ENCODE measurements at places on chromosomes 2 and 18.

GRCh38 chr18:50099725-50100407, 95.1 kb downstream of the MYO5B start:
- no peak for DNase-seq

DNA sequence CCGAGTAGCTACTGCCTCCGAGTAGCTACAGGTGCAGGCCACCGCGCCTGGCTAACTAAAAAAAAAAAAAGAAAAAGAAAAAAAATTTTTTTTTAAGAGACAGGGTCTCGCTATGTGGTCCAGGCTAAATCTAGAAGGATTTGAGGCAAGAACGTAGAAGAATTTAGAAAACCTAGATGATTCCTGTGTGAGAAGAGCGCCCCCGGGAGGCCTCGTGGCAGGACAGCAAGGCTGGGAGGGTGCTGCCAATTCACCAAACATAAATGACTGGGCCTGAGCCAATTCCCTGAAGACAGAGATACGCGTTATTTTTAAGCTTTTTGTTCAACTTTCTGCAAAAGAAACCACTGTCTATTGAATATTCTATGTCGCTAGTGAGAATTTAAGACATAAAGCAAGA, 90.1 kb upstream of the TGFA start:
- no peak for DNase-seq

- DNase-seq, result no peak
These were observed 26.9 kb downstream of the SGPP2 start for GRCh38 chr2:222451224-222451674.

DNA sequence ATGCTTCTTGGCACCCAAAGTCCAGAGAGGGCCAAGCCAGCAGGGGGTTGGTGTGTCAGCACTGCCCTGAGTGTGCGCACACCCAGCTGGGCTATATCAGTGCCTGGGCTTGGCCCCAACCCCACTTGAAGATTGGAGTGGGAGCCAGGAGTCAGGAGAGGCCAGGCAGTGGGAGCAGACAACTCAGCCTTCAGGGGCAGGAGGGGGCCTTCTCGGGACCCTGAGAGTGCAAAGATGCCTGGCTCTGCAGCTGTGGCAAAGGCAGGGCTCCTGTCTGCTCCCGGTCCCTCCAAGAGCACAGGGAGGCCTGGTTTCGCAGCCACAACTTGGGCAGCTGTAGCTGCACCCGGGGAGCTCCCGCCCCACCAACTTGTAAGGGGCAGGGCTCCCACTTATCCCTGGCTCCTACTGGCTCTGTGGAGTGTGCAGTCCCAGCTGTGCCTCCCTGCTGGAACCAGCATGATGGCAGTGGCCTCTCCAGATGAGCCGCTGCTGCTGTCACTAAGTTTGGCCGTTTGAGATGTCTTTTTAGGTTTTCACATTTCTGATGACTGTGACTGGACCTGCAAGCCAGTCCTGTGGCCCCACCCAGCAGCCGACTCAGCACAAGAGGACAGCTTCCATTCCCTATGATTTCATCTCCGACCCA, 148.8 kb upstream of the HS6ST1 start:
- DNase-seq, result peak; percentile 4

DNA sequence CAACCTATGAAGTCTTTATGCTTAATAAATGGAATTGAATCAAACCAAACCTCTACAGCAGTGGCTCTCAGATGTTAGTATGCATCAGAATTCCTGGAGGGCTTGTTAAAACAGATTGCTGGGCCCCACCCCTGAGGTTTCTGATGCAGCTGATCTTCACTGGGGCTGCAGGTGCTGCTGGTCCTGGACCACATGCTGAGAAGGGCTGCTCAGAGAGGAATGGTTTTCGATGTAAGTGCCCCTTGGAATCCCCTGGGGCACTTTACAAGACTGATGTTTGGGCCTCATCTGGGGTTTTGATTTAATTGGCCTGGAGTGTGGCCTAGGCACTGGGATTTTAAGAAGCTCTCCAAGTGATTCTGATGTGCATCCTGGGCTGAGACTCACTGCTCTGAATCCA, 403.8 kb upstream of the HS6ST1 start:
- DNase-seq, result no peak

DNA sequence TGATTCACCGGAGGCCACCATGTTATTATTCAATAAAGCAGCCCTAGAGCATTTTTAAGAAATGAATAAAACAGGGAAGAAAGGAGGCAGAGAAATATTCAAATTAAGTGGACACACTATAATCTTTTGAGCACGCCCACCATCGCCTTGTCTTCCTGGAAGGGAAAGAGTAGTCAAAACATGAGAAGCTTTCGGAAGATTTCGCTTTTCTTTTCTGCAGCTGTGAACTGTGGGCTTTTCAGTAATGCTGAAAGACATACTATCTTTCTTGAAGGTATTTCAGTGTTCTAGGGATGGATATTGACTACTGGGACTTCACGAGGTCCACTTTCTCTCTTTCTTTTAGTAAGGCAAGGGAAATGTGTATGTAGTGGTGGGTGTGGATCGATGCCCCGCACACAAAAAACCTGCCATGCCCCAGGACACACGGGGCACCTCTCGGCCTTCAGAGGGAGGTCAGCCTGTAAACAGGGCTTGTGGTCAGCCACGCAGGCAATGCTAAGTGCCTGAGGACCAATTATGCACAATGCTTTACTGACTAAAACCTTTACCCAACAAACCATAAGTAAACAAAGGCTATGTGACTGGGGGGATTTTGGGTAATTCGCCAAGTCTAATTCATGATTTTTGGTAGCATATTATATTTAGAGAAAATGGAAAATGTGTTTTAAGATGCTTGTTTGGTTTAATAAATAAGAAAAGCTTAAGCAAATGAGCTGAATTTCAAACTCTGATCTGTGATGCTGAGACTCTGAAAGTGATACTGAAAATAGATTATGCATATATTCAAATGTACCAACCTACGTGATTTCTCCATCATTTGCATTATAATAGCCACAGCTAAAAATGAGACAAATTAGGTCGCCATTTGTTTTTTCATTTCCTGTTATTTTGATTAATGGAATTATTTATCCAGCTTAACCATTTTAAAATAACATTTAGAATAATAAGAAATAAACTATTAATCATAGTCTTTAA, 130.5 kb downstream of the ZNF516 start:
- DNase-seq, result no peak

- DNase-seq, result no peak
These were observed 54.5 kb downstream of the SLC39A10 start for GRCh38 chr2:195711478-195711877.

- DNase-seq, result no peak
These were observed 571.1 kb upstream of the ID2 start for GRCh38 chr2:8110716-8111115.

GRCh38 chr18:62334120-62334519, 9.0 kb downstream of the TNFRSF11A start:
- DNase-seq, result no peak

DNA sequence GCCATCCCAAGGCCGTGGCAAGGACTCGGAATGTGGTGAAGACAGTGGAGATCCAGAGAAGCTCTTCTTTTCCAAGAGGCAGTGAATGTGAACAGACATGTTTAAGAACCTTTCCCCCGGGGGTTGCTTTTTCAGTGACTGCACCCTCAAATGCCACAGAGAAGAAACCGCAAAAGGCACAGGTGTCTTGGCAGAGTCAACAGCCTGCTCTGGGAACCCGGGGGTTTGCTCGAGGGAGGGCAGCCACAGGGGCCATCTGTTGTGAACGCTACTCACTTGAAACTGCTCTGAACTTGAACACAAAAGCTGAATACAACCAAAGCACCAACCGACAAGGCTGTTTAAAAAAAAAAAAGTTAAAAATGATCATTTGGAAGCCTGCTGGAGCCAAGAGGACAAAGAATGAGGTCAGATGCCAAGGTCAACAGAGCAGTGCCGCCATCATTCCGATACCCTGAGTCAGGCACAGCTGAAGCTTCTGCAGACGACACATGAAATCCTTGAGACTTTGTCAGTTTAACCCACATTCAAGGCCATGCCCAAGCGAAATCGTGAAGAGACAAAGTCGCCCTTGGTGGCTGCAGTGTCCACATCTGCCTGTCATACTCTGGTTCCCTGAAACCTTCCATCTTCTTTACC, 47.4 kb downstream of the PSMG2 start:
- no peak for DNase-seq
